ENCODE measurements at places on chromosomes 16 and 17. TPM values are rescaled to one million over a fixed set of nuclear protein-coding genes. Genes with fewer than 3 reads are reported as not detected.

DNA sequence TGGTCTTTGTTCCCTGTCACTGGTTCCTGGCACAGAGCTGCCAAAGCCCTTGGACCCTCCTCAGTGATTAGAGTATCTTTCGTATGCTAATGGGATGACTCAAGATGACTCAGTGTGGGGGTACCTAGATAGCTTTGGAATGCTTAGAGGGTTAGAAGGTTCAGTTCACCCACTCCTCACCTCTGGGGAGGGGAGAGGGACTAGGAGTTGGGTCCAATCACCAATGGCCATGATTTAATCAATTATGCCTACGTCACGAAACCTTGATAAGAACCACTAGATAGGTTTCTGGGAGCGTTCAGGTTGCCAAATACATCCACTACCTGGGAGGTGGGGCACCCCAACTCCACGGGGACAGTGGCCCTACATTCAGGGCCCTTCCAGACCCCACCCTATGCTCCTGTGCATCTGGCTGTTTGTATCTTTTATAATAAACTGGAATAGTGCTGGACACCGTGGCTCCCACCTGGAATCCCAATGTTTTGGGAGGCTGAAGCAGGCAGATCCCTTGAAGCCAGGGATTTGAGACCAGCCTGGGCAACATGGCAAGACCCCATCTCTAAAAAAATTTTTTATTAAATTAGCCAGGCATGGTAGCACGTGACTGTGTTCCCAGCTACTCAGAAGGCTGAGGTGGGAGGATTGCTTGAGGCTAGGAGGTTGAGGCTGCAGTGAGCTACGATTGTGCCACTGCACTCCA is 29.2 kb upstream of the LITAF start:
- H3K4me3 ChIP-seq: no peak overlapping the region
- no peak overlapping the region for H3K27ac ChIP-seq
- DNase-seq: no peak

GRCh38 chr16:49837688-49838410 is 18.1 kb downstream of the ZNF423 start:
- H3K27me3 ChIP-seq: peaks cover 46% of the 10 kb centered on the region
- H3K27ac ChIP-seq: no peak overlapping the region
- no peak for DNase-seq
- H3K4me3 ChIP-seq: no peak overlapping the region
- peaks cover 6% of the 10 kb centered on the region for H3K4me1 ChIP-seq

TANC2 gene
- 46.0 TPM for total RNA-seq

PNMT gene
- total RNA-seq: not detected

IL34 gene
- not detected for total RNA-seq

All from T-helper 17 cell (primary cell).